ENCODE measurements at places on chromosomes 12 and 14.

- DNase-seq, result no peak
Measured at GRCh38 chr12:45165284-45165683, 50.6 kb upstream of the ANO6 start.

GRCh38 chr12:114954511-114955055 lies 270.6 kb upstream of the TBX3 start:
- no peak for DNase-seq

DNA sequence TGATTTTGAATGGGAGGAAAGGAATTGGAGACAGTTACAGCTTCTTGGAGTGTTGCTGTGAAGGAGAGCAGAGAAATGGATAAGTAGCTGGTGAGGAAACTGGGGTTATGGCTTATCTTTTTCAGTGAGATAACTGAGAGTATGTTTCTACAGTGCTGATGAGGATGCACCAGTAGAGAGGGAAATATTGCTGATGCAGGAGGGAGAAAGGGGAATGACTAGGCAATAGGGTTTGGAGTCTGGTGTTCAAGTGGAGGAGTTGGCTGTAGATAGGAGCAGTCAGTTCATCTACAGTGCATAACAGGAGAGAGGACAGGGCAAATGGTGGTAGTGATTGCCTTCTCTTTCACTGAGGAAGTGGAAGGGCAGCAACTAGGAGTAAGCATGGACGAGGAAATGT lies 33.0 kb downstream of the SPATS2 start:
- DNase-seq, result no peak

- no peak for DNase-seq
Measured at GRCh38 chr12:39946361-39947280, 159.3 kb downstream of the SLC2A13 start.

- no peak for DNase-seq
Measured at GRCh38 chr14:30673071-30673470, 51.0 kb downstream of the SCFD1 start.

GRCh38 chr12:57881475-57881874 lies 34.9 kb upstream of the CTDSP2 start:
- DNase-seq, result no peak

DNA sequence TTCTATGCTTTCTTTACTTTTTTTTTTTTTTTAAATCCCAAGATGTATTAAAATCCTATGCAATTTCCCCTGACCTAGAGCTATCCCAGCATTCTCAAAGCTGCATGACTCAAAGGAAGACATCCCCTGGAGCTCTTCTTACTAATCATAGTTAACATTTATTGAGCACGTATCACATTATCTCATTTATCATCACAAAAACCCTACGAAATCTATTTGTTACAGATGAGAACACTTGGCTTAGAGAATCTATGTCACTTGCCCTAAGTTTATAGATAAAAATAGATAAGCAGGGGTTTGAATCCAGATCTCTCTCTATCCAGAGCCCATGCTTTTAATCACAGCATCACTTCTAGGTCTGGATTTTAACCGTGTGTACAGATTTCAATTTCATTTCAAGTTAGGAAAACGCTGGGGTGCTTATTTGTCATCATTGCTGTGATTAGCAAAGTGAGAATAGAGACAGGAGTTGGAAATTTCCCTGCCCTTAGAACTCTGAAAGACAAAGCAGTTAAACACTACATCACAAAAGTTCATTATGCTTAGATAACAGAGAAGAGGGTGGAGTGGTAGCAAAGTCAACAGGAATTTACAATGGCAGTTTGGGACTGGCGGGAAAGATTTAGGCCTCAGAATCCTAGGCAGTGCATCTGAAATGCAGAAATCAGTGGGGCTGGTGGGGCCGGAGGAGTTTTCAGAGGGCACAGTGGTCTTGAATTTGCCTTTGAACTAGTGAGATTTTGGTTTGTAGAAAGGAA lies 177.7 kb upstream of the FRMD6 start:
- DNase-seq, result no peak

Data from CD8-positive, alpha-beta memory T cell (primary cell).